Frontal cortex (tissue), 4 donors: ENCODE measurements at places on chromosomes 1 and 21. TPM values are rescaled to one million over a fixed set of nuclear protein-coding genes. Genes with fewer than 3 reads are reported as not detected.

PLEKHN1 gene
- total RNA-seq: not detected

FCER1G gene
- total RNA-seq: 2.0 TPM

FCRL5 gene
- not detected for total RNA-seq

PRMT2 gene
- 216 TPM for total RNA-seq

OLFML2B gene
- total RNA-seq: 1.2 TPM

LRRIQ3 gene
- total RNA-seq: 0.82 TPM

ACTN2 gene
- total RNA-seq: 33.8 TPM

PLPPR4 gene
- 168 TPM for total RNA-seq

ADAMTS1 gene
- total RNA-seq: 2.0 TPM

MCOLN2 gene
- not detected for total RNA-seq

ICOSLG gene
- 0.41 TPM for total RNA-seq

PTGER3 gene
- 2.4 TPM for total RNA-seq

ZNF695 gene
- total RNA-seq: 6.1 TPM

EPHB2 gene
- 22.8 TPM for total RNA-seq

RAD54L gene
- total RNA-seq: 0.82 TPM

GRCh38 chr1:87295445-87296110, 33.1 kb upstream of the LMO4 start:
- no peak for DNase-seq

- DNase-seq: no peak
These were observed 26.2 kb upstream of the MAP3K7CL start for GRCh38 chr21:29104239-29104708.

- no peak for DNase-seq
These were observed 46.9 kb downstream of the SLC45A1 start for GRCh38 chr1:8364528-8365442.

DNA sequence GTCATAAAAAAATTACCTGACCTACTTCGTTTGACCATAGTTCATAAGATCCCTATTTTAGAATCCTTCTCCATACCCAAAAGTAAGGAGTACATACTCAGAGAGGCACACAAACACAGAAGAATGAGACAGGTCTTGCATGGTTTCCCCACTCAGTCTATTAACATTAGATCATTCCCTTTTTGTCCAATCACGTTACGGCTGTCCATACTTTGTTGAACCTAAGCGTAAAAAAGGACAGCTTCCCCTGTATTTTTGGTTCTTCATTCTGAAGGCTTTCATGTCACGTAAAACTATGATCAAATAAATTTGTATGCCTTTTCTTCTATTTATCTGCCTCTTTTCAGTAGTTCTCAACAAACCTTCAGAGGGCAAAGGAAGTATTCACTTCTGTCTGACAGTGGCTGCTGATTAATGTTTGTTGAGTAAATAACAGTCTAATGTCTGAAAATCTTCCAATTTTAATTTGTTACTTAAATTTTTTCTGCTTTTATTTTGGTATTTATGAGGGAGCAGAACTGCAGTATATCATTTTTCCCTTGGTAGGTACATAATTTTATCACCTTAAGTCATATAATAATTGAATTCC, 16.4 kb downstream of the PKN2 start:
- no peak for DNase-seq

- no peak for DNase-seq
These were observed 8.8 kb upstream of the THEMIS2 start for GRCh38 chr1:27863538-27863915.

- no peak for DNase-seq
These were observed 5.3 kb downstream of the SLAMF7 start for GRCh38 chr1:160744199-160744851.

- no peak for DNase-seq
These were observed 81.5 kb downstream of the STUM start for GRCh38 chr1:226629896-226630550.

GRCh38 chr1:74005533-74005932, 192.4 kb downstream of the LRRIQ3 start:
- DNase-seq: no peak

GRCh38 chr1:186283374-186283773, 91.7 kb downstream of the TPR start:
- no peak for DNase-seq

DNA sequence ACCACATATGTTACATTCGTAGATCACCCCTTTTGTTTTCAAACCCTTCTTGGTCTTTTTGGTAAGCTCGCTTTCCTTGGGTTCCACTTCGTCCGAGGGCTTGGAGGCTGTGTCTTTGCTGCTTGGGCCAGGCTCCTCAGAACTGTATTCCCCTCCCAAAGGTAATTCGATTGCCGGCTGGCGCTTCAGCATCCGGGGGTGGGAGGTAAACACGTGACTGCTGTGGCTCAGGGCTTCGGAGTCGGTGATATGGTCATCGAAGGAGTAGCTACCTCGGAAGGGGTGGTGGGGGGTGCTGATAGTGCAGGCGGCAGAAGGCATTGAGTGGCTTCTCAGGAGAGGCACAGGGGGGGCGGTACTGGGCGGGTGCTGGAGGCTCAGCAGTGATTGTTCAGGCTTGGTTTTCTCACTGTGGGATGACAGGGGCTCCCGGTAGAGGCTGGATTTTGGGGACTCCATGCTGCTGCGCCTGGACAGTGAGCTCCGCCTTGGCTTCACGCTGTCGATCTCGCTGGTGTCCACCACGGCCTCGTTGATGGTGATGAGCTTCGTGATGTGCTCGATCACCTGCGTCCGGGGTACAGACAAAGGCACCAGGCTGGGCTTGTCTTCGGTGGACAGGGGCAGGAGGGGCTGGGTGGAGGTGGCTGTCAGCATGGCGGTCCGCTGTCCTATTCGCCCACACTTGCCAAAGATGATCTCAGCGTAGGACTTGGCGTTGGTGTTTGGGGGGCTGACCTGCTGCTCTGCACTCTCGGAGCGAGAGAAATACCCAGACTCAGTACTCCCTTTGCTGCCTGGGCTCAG, 98.6 kb upstream of the EDN2 start:
- DNase-seq: no peak

DNA sequence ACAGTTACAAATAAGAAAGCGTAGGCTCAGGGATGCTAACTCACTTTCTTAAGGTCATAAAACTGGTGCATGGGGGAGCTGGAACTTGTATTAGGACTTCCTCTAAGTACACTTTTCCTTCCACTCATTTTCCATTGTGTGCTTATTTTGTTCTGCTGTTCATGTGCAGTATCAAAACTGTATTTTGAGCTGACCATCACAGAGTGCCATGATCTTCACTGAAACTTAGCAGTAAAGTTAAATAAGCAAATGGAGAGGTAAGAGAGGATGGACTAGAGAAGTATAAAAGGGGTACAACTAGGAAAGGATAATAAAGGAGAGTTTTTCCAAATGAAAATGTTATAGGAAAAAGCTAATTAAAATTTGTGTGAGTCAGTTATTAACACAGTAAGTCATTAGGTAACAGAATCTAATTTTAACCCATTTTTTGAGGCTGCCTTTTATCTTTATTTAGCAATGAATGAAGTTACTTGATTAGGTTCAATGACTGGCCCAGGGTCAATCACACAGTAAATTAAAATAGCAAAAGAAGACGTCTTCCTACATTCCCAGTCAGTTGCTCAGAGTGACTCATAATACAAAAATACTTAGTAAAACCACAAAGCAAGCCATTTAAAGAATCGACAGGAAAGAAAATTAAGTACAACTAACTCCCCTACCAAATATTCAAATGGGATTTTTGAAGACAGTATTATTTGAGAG, 165.8 kb upstream of the C1orf105 start:
- no peak for DNase-seq

DNA sequence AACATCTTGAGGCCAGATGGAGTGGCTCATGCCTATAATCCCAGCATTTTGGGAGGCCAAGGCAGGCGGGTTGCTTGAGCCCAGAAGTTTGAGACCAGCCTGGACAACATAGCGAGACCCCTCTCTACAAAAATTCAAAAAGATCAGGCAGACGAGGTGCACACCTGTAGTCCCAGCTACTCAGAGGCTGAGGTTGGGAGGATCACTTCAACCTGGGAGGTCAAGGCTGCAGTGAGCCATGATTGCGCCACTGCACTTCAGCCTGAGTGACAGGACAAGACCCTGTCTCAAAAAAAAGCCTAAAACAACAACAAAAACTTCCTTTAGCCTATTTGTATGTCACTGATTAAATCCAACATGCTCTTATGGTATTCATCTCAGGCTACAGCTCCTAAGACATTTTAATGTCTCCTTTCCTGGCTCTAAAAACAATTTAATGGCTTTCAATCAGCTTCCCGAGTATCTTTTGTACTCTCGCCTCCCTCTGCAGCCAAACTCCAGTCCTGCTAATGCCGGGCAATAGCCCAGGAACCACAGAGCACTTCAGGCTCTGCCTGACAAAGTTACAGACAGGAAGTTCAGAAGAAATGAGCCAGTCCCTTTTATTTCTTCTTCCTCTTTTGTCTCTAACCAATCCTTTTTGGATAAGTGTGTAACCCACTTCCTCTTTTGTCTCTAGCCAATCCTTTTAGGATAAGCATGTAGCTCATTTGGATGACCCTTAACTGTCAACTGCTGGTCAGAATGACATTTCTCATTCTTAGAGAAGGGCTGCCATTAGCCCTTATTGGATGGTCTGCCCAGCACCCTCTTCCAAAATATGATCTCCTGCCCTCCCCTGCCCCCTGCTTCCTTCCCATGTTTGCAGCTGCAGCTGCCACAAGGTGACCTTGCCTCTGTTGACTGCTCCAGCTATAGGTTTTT, 6.6 kb upstream of the DOP1B start:
- no peak for DNase-seq

DNA sequence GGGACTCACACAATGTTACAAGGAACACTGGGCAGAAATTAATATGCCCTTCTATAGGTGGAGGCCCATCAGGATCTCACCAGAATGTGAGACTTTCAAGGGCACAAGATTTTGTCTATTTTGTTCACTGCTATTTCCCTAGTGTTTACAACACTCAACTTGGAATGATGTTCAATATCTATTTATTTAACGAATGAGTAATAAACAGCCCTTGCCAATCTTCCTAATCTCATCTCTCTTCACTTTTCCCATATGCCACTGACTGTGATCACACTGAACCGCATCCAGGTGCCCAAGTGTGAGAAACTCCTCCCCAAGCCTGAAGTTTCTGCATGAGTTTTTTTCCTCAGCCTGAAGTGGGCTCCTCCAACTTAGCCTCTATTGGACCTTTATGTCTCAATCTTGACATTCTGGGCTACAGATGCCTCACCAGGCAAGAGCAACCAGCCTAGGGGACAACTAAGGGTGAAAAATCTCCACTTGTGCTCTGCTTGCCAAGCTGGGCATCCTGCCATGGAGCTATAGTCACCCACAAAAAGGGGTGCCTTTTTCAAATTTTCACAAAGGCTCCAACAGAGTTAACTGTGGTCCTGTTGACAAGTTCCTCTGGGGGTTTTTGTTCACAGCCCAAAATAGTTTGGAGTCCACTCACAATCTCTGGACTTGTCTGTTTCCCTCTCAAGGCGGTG, 105.6 kb downstream of the PLPP3 start:
- no peak for DNase-seq

- no peak for DNase-seq
These were observed 47.8 kb downstream of the VCAM1 start for GRCh38 chr1:100767176-100767890.

DNA sequence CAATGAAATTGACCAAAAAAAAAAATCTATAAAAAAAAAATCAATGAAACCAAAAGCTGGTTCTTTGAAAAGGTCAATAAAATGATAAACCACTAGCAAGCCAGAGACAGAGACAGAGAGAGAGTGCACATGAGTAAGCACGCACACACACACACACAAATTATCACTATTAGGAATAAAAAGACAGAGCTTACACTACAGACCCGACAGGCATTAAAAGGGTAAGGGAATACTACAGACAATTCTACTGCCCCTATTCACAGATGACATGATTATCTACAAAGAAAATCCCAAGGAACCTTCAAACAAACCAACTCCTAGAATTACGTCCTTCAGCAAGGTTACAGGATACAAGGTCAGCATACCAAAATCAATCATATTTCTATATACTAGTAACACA, 38.6 kb downstream of the TARBP1 start:
- DNase-seq: no peak

- no peak for DNase-seq
These were observed 11.5 kb upstream of the NEXN start for GRCh38 chr1:77876884-77877283.

- no peak for DNase-seq
These were observed 41.2 kb upstream of the RGS8 start for GRCh38 chr1:182725259-182726255.

GRCh38 chr1:44040846-44041245, 9.6 kb upstream of the SLC6A9 start:
- DNase-seq: no peak

- DNase-seq: no peak
These were observed 12.1 kb downstream of the C8A start for GRCh38 chr1:56866656-56867055.

DNA sequence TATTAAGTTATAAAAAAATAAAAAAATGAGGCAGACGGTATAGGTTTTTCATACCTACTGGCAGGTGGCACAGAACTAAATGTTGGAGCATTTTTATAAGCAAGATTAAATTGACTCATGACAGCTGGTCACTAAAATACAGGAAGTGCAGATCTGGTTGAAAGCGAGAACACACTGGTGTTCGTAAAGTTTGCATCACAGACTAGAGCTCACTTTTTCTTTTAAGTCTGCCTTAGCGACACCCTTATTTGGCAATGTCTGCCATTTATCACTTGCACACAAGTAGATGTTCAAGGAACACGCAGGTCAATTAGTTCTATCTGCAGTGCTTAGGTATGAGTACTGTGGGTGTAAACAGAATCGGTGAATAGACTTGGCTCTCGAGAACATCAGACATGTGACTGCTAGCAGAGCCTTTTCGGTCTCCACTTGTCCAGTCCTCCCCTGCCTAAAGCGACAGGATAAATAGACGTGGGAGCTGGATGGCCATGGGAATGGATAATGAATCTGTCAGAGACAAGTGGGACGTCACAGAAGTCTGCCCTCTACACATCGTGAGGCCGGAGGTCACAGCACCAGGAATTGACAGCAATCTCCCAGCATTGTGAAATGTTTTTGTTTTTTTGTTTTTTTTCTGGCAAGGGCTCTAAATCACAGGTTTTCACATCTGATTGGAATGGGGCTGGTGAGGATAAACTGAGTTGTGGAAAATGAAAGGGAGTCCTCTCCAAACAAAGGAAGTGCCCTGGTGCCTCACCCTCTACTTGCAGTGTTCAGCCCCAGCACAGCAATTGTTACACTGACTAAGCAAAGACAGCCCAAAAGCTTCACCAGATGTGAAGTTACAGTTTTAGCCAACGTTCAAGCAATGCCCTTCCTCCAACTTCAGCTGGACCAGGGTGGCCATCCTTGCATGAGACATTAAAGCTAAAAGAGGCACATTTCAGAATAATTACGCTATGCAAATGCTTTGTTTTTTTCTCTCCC, 248.9 kb downstream of the NTNG1 start:
- no peak for DNase-seq

DNA sequence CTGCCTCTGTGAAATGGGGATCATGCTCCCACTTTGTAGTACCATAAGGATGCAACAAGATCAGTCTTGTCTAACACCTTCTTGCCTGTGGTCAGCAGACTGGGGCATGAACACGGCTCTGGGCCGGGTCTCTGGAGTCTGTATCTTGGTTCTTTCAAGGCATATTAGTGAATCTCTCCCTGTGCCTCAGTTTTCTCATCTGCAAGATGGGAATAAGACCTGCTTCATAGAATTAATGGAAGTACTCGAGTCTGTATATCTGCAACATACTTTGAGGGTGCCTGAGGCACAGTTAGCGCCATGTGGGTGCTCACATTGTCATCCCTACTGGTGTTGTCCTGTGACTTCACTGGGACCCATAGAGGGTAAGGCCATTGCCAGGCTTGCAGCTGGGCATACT, 84.6 kb downstream of the IGSF21 start:
- no peak for DNase-seq
